Glomerular endothelial cell (primary cell): ENCODE measurements at places on chromosomes 7 and 10.

DNA sequence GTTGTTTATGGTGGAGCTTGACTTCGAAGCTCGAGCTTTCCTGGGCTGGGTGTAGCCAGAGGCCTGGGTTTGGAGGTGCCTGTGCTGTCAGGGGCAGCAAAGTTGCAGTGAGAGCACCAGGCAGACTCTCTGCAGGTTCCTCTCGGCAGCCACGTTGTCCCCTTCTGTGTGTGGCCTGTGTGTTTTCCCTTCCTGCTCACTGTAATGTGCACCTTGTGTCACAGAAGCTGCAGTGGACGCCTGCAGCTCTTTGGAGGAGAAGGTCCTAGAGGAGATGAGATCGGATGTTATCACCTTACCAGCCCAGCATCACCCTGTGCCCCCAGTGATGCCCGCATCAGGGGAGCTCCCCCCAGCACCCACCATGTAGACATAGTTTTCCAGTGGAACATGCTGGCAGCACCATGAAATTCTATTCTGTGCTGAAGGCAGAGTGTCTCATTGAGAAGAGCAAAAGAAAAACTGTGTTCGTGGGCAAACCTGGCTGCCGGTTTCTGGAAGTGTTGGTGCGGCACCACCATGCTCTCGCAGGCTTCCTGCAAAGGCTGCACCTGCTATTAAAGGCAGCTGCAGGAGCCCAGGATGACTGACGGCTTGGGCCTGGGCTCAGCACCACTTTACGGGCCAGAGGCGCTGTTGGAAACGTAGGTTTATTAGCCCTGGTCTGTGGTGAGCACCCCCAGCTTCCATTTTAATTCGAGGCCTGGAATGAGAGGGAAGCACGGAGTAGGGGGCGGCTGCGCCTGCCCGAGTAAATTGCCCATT lies 609.8 kb upstream of the FOXK1 start:
- DNase-seq, result no peak

DNA sequence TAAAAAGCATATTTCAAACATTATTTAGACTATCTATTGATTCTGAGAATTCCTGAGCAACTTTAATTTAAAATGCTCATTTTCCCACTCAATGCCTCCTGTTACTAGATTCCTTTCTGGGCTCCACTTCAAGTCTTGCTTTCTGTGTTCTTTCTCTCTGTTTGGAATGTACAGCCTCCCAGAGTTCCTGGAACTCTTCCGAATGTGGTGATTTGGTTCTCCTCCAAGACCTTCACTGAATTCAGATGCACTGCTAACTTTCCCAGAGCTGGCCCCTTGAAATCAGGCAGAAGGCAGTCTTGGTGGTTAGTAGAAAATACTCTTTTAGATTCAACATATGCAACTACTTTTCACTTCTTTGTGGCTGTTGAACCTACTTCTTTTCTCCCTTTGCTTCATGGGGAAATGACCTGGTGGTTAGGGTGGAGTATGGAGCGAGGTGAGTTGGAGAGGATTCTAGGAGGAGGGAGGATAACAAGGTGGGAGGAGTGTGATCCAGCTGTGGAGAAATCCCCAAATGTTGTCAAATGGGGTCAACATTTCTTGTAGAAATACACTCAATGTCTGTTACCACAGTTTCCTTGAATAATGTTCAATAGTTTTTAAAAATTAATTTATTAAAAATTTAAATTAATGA lies 27.9 kb upstream of the CCDC7 start:
- DNase-seq, result no peak

DNA sequence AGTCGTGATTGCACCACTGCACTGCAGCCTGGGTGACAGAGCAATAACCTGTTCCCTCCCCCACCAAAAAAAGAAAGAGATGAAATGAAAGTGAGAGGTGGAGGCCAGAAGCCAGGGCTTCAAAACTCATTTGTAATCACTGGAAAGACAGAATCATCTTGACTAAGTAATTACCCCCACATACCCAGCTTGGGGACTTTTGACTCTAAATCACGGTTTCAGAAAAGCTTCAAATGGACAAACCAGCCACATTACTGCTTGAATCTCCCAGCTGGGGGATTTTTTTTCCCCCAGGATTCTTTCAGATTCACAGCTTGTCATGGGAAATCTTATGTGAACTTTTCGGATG lies 361.0 kb downstream of the FRMD4A start:
- DNase-seq, result no peak

DNA sequence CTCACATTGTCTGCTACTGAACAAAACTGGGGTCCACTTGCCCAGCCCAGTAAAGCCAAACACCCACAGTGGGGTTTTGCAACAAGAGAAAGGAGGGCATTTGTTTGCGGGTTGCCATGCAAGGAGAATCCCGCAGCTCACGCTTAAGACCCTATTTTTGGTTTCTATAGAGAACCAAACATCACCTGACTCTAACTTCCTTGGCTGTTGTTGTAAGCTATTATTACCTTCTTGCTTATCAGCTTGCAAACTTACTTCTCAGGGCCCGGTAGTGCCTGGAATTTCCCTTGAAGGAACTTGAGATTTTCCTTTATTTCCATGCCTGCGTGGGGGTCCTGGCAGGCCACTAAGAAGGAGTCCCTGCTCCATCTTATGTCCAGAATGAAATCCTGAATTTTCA lies 20.7 kb downstream of the IFIT3 start:
- DNase-seq, result no peak

DNA sequence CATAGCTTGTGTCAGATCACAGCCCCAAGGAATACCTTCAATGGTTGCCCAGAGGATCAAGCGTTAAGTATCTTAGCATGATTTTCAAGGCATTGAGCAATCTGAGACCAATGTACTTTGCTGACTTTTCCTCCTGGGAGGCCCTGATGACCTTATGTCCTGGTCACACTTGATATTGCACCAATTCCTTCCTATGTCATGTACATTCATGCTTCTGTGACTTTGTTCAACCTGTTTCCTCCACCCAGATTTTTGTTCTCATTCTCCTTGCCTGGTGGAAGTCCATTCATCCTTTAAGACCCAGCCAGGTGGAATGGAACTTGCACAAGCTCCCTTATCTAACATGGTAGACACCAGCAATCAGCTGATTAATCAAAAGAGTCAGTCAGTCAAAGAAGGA lies 160.8 kb downstream of the PFKFB3 start:
- no peak for DNase-seq

DNA sequence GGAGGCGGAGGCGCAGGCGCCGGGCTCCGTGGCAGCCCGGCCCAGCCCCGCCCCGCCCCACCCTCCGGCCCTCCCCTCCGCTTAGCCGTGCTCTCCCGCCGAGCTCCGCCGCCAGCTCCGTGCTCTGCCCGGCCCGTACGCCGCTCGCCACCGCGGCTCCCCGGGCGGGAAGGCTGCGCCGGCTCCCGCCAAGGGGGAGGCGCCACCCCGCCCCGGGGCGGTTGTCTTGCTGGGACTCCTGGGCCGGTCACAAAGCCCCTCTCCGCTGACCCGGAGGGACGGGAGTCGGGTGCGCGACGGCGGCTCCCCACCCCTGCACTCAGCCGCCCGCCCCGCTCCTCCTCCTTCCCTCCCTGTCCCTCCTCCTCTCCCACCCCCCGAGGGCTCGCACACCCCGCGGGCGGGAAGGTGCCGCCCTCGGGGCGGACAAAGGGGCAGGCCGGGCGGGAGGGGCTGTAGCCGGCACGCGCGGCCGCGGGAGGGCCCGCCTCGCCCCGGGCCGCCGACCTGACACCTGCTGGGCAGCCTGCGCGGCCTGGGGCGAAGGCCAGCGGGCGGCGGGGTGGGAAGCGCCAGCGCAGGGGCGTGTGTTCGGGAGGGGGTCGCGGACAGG lies 11.5 kb upstream of the SP8 start:
- no peak for DNase-seq

- DNase-seq, result no peak
Observed at GRCh38 chr10:113543107-113543955, 9.5 kb upstream of the HABP2 start.

GRCh38 chr7:3739983-3740382 lies 438.9 kb downstream of the SDK1 start:
- no peak for DNase-seq

GRCh38 chr10:12650122-12650521 lies 300.8 kb downstream of the CAMK1D start:
- DNase-seq, result no peak

GRCh38 chr10:82068501-82068900 lies 193.5 kb downstream of the NRG3 start:
- no peak for DNase-seq

GRCh38 chr7:158662610-158663427 lies 41.8 kb downstream of the NCAPG2 start:
- DNase-seq, result no peak

DNA sequence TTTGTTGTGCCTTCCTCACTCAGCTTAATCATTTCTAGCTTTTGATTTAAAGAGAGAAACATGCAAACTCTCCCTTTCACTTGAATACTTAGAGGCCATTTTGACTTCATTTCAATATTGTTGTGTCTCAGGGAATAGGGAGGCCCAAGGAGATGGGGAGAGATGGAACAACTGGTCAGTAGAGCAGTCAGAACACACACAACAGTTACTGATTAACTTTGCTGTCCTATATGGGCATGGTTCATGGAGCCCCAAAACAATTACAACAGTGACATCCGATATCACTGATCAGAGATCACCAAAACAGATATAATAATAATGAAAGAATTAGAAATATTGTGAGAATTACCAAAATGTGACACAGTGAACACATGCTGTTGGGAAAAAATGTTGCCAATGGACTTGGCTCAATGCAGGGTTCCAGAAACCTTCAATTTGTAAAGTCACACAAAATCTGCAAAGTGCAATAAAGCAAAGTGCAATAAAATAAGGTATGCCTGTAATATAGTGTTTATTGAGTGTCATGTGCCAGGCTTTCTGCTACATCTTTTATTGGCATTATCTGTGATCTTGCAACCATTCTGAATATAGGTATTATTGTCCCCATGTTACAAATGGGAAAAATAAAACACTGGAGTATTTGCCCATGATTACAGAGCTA lies 38.2 kb downstream of the CCDC71L start:
- DNase-seq, result no peak

GRCh38 chr7:99325001-99325493 lies 651 bp upstream of the ARPC1A start:
- DNase-seq, result no peak

GRCh38 chr10:112886463-112886862 lies 63.6 kb upstream of the TCF7L2 start:
- DNase-seq, result no peak

DNA sequence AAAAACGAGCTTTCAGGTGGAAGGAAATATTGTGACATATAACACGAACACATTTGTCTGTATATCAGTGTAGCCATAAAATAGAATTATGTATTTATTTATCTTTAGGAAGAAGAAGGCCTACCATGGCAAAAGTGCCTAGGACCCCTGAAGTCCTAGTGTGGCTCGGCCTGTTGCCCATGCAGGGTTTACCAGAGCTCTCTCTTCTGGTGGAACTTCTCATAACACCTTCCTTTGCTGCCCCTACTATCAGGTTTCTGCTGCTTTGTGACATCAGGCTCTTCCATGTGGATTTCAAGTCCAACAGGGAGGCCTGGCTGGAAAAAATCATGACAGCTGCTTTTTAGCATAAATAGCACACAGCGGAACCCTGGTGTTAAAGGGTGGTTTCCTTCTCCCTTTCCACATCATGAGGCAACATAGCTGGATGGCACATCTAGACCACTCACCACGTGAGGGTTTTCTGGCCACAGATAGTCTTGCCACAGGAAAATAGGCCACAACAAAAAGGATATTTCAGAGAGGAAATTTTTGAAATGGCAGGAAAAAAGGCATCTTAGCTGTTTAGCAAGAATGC lies 44.8 kb upstream of the ADO start:
- no peak for DNase-seq

DNA sequence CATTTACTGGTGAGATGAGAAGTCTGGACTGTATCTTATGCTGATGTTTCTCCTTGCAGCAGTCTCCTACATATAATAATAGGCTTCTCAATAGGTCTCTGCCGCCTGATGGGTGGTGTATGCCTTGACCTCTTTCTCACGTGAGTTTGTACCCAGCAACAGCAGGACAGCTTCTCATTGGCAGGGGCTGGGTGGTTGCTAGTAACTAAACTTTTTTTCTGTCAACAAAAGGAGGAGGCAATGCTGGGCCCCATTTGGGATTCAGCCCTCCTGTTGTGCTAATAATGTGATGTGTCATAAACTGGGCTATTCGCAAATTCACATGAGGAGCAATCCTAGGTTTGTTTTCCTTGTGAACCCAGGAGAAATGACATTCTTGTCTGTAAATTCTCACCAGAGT lies 533.6 kb downstream of the GATA3 start:
- DNase-seq, result no peak

DNA sequence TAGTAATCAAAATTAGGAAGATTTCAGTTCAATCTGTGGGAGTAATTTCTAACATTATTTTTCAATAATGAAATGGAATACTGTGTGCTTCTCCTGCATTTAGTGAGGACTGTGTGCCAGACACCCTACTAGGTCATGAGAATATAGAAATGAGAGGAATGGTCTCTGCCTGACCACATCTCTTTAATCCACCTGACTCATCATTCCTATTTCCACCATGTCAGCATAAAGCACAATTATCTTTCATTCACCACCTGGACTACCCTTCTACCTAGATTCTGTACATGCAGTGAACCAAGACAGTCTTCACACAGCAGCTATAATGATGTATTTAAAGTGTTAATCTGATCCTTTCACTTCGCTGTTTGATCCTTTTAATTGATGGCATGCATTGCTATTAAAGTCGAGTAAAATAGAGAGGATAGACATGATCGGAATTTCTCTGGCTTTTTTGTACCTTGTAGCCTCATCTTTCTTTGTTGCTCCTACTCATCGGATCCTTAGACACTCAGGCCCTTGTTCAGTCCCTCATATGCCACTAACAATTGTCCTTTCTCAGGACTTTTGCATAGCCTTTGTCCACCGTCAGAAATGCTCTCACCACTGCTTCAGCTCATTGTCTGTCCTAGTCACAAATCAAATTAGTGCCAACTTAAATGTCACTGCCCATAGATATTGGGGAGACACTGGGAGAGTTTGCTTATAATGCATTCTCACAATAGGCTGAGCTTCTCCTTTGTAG lies 1037.1 kb downstream of the REEP3 start:
- DNase-seq, result no peak

DNA sequence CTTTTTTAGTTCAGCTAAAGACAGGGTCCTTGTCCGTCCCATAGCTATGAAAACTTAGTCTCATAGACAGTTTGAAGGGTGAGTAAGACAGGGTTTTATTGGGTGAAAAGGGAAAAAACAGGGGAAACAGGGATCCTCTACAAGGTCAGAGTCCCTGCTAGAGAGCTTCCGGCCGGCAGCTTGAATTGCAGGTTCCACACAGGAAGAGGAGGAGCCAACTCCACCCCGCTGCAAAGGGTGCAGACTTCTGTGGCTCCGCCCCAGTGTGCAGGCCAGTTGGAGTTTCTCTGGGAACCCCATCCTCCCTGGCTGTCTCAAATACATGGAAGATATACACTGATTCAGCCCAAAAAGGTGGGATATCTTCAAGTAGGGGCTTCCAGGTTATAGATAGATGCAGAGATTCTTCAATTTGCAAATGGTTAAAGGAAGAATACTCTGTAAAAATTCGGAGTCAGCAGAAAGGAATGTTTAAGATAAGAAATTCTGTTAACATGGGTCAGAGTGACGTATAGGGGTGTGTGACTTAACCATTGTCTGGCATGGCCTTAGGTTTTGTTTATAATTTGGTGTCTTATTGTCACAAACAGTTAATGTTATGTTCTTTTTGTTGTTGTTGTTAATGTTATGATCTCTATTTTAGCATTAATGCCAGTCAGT lies 34.6 kb upstream of the HECW1 start:
- DNase-seq, result no peak
